CD4-positive, alpha-beta T cell treated with Interleukin-15 for 4 hours (primary cell): ENCODE measurements at places on chromosomes 2 and 18.

- no peak for DNase-seq
These were observed 9.5 kb downstream of the RALB start for GRCh38 chr2:120262150-120262549.

DNA sequence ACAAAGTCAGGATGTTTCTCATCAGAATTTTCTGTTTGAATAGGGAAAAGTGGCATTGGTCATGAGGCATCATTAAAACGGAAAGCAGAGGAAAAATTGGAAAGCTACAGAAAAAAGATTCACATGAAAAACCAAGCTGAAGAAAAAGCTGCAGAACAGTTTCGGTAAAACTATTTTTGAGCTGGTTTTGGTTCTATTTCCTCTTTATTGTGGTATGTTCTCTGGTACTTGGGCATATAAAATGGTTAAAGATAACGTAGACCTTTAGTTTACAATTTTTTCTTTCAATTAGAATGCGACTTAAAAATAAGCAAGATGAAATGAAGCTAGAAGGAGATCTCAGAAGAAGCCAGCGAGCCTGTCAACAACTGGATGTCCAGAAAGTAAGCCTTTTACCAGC is 7.6 kb downstream of the GPATCH11 start:
- no peak for DNase-seq

GRCh38 chr2:176152350-176153181 is 1.2 kb downstream of the HOXD4 start:
- no peak for DNase-seq

GRCh38 chr2:152548996-152549395 is 168.3 kb downstream of the PRPF40A start:
- DNase-seq: no peak

- DNase-seq: no peak
These were observed 415.8 kb upstream of the ZEB2 start for GRCh38 chr2:144935736-144936135.

GRCh38 chr2:128733450-128733849 is 414.8 kb upstream of the HS6ST1 start:
- no peak for DNase-seq

DNA sequence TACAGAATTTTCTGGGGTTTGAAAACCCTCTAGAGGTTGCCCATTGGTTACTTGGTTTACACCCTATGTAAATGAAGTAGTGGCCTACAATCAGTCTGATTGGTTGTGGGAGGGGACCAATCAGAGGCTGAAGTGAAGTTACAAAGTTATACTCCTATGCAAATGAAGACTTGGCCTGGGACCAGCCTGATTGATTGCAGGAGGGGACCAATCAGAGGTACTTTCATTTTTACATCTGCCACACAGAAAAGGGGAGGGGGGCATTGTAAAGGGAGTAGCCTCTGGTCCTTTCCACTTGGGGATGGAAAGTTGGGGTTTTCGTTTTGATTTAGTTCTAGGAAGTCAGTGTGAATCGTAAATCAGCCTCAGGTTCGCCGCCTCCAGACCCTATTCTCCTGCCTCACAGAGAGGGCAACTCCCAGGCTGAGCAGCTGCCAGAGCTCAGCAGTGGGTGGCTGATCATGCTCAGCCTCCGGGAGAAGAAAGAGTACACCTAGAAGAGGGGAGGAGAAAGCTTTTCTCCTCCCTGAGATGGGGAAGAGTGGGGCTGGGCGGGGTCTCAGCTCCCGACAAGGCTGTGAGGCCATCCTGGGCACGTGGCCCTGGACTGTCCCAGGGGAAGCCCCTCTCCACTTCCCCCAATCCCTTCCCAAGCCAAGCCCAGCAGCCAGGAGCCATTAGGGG is 372.5 kb downstream of the GALR1 start:
- peak; percentile 39 for DNase-seq

DNA sequence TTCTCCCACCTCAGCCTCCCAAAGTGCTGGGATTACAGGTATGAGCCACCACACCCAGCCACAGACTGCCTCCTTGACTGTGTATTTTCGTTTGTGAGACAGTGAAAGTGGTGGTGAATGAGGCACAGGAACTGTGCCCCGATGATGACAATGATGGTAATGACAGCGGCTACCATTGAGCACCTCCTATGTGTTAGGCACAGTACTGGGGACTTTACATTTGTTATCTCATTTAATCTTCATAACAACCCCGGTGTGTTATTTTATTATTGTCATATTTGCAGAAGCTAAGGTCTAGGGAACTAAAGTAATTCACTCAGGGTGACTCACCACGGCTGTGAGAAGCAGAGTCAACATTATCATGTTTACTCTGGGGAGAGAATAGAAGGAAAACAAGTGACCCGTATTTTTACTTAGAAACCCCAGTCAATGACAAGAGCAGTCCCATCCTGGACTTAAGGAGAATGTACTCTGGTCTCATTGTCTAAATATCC is 77.6 kb upstream of the ALPP start:
- no peak for DNase-seq

DNA sequence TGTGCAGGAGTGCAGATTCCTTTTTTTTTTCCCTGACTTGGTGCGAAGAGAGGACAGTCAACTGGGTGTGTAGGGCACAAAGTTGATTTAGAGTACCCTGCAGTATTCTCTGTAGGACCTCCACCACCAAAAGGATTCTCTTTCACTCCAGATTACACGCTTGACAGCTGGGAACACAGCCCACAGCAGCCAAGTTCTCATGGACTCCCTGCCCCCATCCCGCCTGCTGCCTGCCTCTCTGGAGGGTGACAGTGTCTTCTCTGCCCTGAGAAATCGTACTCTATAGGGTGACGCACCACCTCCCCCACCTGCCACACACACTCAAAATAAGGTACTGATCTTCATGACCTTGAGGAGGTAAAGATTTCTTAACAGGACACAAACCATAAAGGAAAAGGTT is 26.6 kb upstream of the IHH start:
- DNase-seq: no peak

GRCh38 chr2:108396845-108397244 is 19.1 kb downstream of the SULT1C4 start:
- no peak for DNase-seq

- no peak for DNase-seq
These were observed 74.7 kb downstream of the ZEB2 start for GRCh38 chr2:144445196-144445595.
